ENCODE measurements at places on chromosomes 7 and 10. TPM values are rescaled to one million over a fixed set of nuclear protein-coding genes. Genes with fewer than 3 reads are reported as not detected.

DNA sequence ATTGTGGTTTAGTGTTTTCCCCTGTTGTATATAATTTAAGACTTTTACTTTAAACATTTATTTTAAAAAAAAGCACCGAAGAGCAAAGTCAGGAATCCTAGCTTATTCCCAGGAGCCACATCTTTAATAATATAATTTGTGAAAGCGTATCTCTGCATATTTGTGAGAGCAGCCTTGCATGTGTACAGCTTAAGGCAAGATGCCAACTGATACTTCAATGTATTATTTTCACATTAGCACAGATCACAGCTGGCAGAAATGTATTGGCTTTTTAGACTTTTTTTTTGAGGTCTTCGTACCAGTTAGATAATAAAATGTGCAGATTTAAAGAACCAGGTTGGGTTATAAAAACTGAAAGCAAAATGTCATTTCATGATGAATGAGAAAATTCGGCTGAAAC is 845.7 kb upstream of the POT1 start:
- DNase-seq: no peak

DNA sequence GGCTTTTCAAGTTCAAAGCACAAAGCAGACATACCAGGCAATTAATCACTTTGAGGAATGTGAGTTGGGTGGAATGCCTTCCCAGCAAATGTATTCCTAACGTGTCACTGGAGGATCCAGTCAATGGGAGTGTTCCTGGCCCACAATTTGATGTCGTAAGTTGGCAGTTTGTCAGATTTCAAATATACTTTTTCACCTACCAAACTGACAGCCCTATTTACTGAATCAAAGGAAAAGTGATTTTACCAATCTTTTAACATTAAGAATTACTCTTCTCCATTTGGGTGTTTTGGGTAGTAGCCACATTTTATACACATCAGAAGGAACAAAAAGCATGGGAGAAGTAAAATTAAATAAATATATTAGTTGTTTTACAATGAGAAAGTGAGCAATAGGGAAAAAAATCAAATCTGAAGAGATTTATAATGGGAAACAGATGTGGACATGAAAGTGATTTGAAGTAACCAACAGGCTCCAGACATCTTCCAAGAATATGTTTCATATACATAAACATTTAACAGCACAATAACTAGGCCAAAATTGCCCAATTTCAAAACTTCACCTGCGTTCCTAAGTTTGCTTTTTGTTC is 222.9 kb downstream of the MTERF1 start:
- no peak for DNase-seq

DNA sequence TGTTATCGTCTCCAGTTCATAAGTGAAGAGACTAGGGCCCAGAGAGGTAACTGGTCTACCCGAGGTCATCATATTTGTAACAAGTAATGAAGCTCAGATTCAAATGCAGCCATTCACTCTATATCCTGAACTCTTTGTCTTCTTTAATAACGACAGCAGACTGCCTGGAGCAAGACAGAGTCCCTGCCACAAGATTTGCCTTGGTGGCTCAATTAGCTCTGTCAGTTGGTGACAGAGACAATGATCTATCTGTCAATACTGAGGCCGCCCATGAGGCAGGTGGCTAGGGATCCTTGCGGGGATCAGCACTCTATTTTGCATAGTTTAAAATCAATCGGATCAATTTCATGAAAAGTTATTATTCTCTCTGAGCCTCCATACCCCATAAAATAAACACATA is 43.9 kb downstream of the SH3PXD2A start:
- DNase-seq: no peak

DNA sequence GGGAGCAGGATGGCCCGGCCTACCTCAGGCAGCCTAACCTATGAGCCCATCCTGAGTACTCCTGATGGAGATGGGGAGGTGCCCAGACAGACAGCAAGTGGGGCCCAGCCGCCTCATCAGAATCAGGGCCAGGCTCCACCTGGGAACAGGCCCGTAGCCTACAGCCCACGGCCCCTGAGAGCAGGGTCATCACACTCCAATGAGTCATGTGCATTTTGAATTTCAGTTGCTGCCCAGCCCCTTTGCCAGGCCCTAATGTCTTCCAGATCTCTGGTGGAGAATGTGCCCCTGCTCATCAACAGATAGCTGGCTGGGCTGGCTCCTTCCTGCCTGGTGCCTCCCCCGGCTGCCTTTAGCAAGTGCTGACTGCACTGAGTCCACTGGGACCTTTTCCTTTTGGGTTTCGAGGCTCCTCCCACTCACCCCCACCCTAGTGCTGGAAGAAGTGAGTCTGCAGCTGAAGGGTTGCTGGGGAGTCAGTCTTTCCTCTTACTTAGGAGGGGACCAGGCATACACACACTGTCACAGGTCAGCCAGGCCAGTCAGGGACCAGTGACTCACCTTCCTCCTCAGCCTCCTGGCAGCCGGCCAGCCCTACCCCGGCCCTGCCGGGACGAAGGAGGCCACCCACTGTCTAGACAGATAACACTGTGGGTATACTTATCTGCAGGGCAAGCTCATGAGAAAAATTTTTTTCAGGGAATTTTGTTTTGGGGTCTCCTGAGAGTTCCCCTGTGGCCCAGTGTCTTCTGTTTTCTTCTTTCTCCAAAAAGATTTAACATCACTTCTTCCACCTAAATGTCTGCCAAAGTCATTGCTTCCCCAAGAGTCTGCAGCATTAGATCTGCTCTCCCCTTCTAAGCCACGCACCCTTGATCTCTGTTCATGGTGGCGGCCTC is 9.1 kb upstream of the ASIC3 start:
- peak; percentile 88 for DNase-seq

The AKR1C8 gene
- polyA plus RNA-seq: 0.06 TPM
